ENCODE measurements at places on chromosomes 5 and 9.

- DNase-seq, result no peak
Observed at GRCh38 chr5:8417316-8418048, 548.5 kb downstream of the MTRR start.

GRCh38 chr5:58462623-58463230 lies 2.8 kb upstream of the PLK2 start:
- peak; percentile 63 for DNase-seq

DNA sequence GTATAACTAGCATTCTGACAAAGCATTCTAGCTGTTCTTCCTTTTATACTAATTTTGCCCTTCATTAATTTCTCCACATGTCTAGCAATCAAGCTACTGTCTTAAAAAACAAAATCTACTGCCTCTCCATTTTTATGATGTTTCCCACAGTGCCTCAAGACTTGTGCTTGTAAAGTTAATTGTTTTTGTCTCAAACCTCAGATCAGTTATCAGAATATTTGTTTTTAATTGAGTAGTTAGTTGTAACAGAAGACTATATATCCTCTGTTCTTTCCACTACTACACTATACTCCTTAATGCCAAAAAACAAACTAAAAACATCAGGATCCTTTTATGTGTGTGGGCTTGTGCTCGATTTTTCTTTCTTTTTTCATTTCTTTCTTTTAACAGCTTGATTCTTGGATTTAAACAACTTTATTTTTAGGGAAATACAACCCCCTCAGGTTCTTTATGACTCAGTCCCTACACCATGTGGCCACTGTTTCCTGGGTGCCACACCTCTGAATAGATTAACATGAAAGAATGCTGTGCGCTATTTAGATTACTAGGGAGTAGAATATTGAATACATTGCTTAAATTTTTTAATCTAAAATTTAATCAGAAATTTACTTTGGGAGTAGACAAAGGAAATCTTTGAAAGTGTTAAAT lies 1.2 kb downstream of the ASPN start:
- peak; percentile 42 for DNase-seq

DNA sequence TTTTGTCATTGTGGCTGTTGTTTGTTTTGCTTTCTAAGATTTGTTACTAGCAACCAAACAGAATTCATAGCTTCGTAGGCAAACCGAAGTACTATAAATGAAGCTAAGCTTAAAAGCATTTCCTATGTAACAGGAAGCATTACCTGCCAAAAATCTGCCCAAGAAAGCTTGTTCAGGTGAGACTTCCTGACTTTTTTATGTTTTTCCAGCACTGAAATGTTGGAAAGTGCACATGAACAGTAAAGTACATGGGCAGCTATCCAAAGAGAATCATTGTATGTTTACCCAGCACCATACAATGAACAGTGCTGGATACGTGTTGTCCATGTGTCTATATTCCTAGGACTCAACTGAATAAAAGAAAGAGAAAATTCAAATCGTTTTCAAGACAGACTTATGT lies 247.1 kb downstream of the NFIB start:
- DNase-seq, result no peak

GRCh38 chr5:76742583-76742982 lies 26.7 kb downstream of the F2R start:
- DNase-seq, result peak; percentile 64

DNA sequence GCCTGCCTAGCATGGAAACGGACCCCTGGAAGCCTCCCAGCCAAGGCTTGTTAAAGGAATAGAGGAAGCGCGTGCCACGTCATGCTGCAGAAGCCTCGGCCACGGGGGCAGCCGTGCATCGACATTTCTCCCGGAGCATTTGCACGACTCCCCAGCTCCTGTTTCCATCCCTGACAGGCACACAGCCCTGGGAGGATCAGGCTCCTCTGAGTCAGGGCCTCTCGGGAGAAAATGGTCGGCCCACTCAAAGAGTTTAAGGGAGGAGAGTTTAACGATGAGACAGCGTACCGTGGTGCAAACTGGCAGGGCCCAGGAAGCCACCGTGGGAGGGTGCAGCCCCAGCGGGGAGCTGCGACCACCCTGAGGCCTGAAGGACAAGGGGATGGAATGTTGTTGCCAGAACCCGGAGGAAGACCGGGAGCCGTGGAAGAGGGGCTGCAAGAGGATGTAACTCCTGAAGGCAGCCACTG lies 213.6 kb downstream of the PAX5 start:
- DNase-seq, result peak; percentile 39

- DNase-seq, result no peak
Observed at GRCh38 chr5:132262882-132263547, 5.5 kb downstream of the PDLIM4 start.

- DNase-seq, result peak; percentile 24
Observed at GRCh38 chr5:133797167-133797566, 171.3 kb downstream of the C5orf15 start.

GRCh38 chr9:113592876-113593575 lies 129.5 kb downstream of the RGS3 start:
- DNase-seq, result no peak

DNA sequence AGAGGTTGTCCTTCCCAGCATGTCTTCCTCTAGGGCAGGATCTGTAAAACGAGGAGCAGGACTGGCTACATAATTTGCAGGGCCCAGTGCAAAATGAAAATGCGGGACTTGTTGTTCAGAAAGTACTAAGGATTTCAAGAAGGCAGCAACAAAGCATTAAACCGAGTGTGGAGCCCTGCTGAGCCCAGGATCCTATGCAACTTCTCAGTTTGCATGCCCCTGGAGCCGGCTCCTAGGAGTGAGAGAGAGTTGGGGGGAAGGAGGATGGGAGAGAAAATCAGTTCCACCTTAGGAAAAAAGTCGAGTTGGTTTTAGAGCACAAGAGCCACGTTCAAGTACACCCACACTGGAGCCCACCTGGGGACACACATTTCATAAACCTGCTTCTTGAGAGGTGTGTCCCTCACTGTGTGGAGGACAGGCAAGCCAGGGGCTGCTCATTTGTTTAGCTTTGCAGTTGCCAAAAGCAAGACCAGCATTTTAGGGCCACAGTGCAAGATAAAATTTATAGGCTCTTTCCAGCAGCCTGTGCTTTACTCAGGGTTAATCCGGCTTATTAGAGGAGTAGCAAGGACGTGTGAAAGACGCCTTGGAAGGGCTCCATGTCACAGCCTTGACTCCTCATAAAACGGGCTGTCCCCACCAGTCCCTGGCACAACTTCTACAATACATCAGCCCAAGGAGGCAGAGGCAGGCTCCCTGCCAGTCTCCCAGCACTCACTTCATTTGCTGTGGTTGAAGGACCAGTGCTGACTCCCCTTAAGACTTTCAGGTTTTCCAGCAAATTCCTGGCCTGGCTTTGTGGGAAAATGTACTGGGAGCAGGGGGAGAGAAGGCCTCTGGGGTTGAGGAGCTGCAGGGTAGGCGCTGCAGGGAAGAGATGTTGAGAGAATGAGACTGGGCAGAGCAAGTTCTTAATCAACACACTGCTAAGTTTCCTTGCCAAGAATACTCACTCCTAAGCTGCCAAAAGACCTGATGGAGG lies 159.7 kb upstream of the SEMA6A start:
- no peak for DNase-seq

- no peak for DNase-seq
Observed at GRCh38 chr5:45774528-45774927, 78.3 kb upstream of the HCN1 start.

GRCh38 chr5:73297430-73297829 lies 124.4 kb downstream of the TMEM174 start:
- no peak for DNase-seq

- no peak for DNase-seq
Observed at GRCh38 chr5:128328446-128328845, 209.6 kb downstream of the FBN2 start.

DNA sequence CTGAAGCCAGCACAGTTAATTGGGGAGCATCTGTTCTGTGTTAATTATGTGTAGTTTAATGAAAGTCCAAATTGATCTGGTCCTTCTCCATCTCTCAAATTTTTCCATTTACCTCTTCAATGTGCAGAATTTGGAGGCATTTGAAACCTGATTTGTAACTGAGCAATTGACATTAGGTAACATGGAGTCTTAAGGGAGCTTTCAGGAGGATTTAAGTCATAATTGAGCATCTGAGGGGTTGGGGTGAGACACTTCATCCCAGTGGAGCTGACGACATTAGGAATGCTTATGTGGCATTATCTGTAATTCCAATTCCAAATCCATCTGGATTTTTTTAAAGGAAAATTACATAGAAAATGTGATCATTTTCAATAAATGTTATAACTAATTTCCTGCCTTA lies 1015.9 kb downstream of the TLE1 start:
- no peak for DNase-seq

DNA sequence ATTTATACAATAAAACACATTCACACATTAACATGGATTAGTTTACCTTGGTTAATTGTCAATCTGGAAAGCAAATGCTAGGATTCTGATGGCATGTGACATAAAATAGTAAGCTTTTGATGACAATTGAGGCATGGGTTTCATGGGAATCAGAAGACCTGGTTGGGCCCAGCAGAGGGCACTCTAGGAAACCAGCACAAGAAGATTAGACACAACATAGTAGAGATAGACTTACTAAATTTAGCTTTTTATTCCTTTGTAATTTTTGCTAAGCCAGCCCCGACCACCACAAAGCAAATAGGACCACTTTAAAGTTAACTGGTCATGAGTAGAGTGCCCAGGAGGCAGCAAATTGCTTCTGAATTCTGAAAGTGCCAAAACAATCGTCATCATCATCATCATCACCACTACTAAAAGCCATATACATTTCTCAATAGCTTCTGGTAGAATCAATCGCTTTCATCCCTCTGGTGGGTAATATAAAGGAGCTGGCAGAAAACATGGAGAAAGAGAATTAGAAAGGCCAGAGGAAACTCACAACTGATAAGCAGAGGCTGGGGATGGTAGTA lies 163.2 kb downstream of the ARRDC3 start:
- DNase-seq, result peak; percentile 44

GRCh38 chr9:94920420-94921091 lies 194.1 kb downstream of the AOPEP start:
- peak; percentile 94 for DNase-seq

DNA sequence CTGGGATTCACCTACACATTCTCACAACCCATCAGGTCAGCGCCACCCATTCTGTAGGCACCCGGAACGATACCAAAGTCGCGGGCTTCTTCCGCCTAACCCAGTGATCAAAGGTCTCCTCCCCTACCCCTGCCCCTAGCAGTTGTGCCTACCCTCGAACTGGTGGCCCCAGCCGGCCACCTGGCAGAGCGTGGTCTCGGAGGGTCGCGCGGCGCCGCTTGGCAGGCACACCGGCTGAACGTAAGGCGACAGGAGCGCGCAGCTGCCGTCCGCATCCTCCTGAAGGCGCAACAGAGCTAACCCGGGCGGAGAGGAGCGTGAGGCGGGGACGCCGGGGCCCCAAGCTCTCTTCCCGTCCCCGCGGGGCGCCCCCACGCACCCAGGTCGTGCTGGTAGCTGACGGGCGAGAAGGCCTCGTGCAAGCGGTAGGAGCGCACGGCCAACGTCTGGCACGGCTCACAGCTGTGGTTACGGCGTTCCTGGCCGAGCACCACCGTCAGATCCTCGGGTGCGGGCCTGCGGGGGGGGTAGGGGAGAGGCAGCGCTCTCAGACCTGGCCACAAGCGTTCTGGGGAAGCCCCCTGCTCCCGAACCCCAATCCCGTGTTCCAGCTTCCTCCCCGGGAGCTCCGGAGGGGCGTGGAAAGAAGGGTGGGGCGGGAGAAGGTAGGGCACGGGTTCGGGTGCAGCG lies 2.8 kb upstream of the PFN3 start:
- no peak for DNase-seq

GRCh38 chr5:115490596-115490995 lies 54.0 kb downstream of the FEM1C start:
- DNase-seq, result no peak
